CD4-positive, alpha-beta T cell treated with Interleukin-1 beta for 1 hour (primary cell): ENCODE measurements at places on chromosomes 7 and 10.
A peak's percentile ranks its signal among the peaks of the same experiment; 100 is the strongest.

- peak; percentile 75 for DNase-seq
These were observed 127.8 kb downstream of the CELF2 start for GRCh38 chr10:11145495-11145855.

DNA sequence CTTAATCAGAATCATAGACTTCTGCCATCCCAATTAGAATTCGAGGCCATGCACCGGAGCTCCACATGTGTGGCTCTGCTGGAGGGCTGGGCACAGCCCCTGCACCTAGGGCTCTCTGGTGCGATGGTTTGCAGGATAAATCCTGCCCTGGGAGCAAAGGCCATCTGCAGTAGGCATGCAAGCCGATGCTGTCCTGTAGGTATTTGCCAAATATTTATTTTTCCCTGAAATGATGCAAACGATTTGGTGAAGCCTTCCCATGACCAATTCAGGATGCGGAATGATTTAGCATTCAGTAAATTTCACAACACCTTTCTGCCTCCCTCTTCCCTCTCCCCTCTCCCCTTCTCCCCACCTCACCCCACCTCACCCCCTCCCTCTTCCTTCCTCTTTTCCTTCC lies 170.6 kb downstream of the EBF3 start:
- DNase-seq, result no peak

- DNase-seq, result no peak
These were observed 428.3 kb upstream of the NPVF start for GRCh38 chr7:25656581-25657026.

- peak; percentile 66 for DNase-seq
These were observed at the start of gene GIMAP2 for GRCh38 chr7:150685219-150686029. Gene GIMAP2, plus strand, starts transcription at chr7:150685706. Its CDS starts 1,354 bp downstream, at chr7:150687060.
